ENCODE measurements at places on chromosomes 12 and 14.

GRCh38 chr14:30848449-30849240, 25.7 kb upstream of the COCH start:
- no peak for DNase-seq

DNA sequence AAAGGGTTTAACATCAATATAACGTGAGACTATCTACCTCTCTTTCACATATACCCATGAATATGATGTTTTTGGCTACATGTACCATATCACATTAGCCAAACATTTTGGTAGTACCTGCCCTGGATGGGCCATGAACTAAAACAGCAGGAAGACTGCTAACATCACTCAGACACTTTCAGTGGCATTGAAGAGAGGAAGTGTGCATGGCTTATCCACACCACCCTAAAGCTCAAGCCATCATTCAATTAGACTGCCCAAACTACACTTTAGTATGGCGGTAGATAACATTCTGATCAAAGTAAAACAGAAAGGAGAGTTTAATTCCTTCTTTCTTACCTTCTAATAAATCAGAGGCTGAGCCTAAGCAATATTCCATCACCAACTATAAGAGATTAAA, 103.0 kb downstream of the PEBP1 start:
- no peak for DNase-seq

GRCh38 chr14:75260025-75260763, 18.4 kb upstream of the FOS start:
- DNase-seq = no peak

GRCh38 chr14:55028476-55028875, 1.4 kb downstream of the SOCS4 start:
- no peak for DNase-seq

GRCh38 chr12:62481843-62482540, 15.4 kb downstream of the MON2 start:
- no peak for DNase-seq

GRCh38 chr14:36997843-36998242, 174.6 kb downstream of the SLC25A21 start:
- DNase-seq = no peak

- no peak for DNase-seq
These were observed 344.7 kb downstream of the NELL2 start for GRCh38 chr12:44531320-44531971.

DNA sequence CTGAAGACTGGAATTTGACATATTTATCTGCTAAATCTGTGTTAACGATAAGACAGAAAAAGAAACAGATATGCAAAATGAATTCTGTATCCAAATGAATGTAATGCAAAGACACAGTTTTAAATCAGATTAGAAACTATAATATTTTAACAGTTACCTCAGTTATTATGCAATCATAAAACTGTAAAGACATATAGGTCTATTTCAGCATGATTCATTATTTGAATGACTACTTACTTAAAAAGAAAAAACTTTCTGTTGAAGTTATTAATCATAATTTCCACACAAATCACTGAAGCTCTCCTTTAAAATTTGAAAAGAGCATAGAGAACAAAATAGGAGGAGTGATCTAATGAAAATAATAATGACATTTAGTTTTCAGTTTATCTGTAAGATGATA, 742.6 kb downstream of the FSCB start:
- no peak for DNase-seq

GRCh38 chr14:73775339-73776193, 61.4 kb upstream of the PNMA1 start:
- DNase-seq = no peak

DNA sequence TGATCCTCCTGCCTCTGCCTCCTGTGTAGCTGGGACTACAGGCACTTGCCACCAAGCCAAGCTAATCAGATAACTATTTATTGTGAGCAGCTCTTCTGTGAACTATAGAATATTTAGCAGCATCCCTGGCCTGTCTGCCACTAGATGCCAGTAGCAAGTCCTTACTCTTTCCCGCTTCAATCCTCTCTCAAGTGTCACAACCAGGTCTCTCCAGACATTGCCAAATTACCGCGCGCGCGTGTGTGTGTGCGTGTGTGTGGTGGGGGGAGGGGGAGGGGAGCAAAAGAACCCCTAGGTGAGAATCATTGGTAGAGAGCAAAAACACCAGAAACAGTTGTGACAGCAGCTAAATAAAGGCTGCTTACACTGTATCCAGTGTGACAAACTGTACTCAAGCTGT, 49.9 kb downstream of the PPP2R5E start:
- peak; percentile 28 for DNase-seq

- DNase-seq = no peak
These were observed 45.5 kb downstream of the RAD52 start for GRCh38 chr12:904010-904414.

All from fibroblast of pulmonary artery (primary cell).